ENCODE measurements at places on chromosomes 12 and 14. TPM values are rescaled to one million over a fixed set of nuclear protein-coding genes. Genes with fewer than 3 reads are reported as not detected.
A peak's percentile ranks its signal among the peaks of the same experiment; 100 is the strongest.

ABHD4 gene
- total RNA-seq, result 34.2 TPM

STAB2 gene
- total RNA-seq, result 2.6 TPM

DNA sequence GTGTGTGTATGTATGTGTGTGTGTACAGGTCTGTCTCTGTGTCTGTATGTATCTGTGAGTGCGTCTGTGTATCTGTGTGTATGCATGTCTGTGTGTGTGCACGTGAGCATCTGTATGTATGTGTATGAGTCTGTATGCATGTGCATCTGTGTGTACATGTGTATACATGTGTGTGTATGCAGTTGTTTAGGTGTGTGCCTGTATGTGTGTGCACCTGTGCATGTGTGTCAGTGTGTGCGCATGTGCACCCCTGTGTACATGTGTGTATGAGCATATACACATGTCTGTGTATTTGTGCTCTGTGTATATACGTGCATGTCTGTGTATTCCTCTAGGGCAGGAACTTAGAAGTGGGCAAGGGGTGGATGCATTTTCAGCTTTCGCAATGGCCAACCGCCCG is 116.0 kb downstream of the TMEM132C start:
- no peaks in the 10 kb centered on the region for H3K4me1 ChIP-seq
- H3K36me3 ChIP-seq, result no peaks in the 10 kb centered on the region
- peaks cover 32% of the 10 kb centered on the region for H3K27me3 ChIP-seq
- no peak overlapping the region for H3K27ac ChIP-seq

DNA sequence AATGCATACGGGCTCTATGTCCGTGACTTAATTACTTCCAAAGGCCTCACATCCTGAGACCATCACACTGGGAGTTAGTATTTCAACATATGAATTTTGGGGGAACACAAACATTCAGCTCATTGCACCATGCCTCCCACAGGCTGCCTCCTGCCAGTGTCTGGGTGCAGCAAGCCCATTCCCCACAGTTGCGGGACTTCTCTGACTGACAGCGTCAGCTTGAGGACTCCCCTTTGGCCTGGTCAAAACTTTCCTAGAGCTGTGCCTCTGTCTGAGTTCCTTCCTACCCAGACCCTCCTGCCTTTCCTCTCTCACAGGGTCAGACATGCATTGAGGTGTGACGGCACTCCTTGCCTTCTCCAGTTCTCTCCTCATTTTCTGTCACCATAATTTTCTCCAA is 27.4 kb downstream of the PPP1R36 start:
- H3K4me1 ChIP-seq, result no peaks in the 10 kb centered on the region
- no peaks in the 10 kb centered on the region for H3K36me3 ChIP-seq
- H3K27ac ChIP-seq, result no peak overlapping the region
- H3K4me3 ChIP-seq, result no peak overlapping the region
- no peak for DNase-seq
- H3K27me3 ChIP-seq, result no peaks in the 10 kb centered on the region

ARMH4 gene
- total RNA-seq, result 2.3 TPM

IL26 gene
- not detected for total RNA-seq

C3AR1 gene
- 45.0 TPM for total RNA-seq

DNA sequence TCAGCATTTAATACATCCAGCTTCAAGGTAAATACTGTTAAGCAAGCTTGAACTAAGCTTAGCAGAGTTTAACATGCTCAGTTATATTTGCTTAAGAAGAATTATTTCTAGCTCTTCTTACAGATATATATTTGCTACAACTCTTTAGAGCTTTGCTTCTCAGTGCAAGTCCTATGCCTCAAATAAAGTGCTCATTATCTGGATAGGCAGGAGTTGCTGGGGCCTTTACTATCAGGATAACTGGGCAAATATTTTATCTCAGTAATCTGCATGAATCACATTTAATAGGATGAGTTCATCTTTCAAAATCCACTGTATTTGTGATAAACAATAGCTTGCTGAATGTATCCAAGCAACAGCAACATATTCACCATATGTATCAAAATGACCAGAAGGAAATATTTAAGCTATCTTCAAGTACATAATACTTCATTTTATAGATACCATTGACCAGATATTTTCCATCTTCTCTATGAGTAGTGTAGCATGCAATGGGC is 187.6 kb downstream of the NOVA1 start:
- H3K27ac ChIP-seq, result no peak overlapping the region
- no peaks in the 10 kb centered on the region for H3K36me3 ChIP-seq
- no peaks in the 10 kb centered on the region for H3K4me1 ChIP-seq
- no peak for DNase-seq
- H3K4me3 ChIP-seq, result no peak overlapping the region

DNA sequence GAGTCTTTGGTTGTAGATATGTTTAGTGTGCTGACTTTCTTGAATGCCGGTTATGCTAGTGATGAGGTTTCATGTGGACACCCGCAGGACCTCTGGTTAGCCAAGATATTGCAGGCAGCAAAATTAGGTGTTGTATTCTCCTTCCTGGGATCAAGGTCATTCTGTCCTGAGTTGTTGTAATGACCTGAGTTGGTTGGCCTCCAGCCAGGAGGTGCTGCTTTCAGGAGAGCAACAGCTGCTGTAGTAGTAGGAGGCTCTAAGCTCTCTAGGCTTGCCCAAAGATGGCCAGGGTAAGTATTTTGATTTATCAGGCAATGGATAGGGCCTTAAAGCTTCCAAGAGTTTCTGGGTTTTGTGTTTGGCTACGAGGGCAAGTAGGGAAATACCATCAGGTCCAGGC is 56.0 kb upstream of the BDKRB2 start:
- no peaks in the 10 kb centered on the region for H3K36me3 ChIP-seq
- no peaks in the 10 kb centered on the region for H3K4me1 ChIP-seq

BICDL1 gene
- 20.6 TPM for total RNA-seq

DNA sequence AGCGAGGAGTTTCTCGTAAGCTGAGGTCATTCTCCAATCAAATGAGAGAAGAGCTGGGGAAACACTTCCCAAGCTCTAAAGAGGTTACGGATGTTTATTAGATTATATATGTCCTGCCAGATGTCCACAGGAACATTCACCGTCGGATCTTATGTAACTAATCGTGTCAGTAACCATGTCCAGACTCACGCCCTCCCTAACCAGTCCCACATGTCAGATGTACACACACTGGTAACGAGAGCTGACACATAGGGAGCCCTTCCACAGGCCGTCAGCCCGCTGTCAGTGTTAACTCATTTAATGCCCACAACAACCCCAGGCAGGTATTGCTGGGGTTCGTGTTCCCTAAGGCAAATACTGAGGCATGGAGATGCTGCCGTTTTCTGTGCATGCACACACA is 223.7 kb upstream of the RTL1 start:
- H3K4me1 ChIP-seq, result no peaks in the 10 kb centered on the region
- no peak overlapping the region for H3K4me3 ChIP-seq
- H3K36me3 ChIP-seq, result no peaks in the 10 kb centered on the region
- no peak overlapping the region for H3K27ac ChIP-seq

GRCh38 chr14:65070471-65070976 is 31.8 kb downstream of the MAX start:
- no peak overlapping the region for H3K4me3 ChIP-seq
- peaks cover 19% of the 10 kb centered on the region for H3K4me1 ChIP-seq
- H3K27me3 ChIP-seq, result no peaks in the 10 kb centered on the region
- DNase-seq, result peak; percentile 71
- H3K27ac ChIP-seq, result no peak overlapping the region
- H3K36me3 ChIP-seq, result peaks cover 47% of the 10 kb centered on the region

DNA sequence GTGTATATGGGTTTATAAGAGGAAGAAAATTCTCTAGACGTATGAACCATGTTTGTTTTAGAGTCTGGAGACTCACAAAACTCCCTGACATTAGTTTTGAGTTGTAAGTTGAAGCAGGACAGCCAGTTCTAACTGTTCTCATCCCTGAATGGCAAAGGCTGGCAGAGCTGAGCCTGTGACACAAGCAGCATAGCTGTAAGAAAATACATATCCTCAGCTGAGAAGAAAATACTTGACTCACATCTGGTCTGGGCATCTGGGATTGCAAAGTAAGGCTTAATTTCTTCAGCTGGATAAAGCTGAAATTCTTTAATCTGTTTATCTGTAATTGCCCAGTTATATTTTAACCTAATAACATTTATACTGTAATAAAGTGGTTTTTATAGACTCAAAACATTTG is 156.3 kb downstream of the PELI2 start:
- DNase-seq, result no peak
- no peaks in the 10 kb centered on the region for H3K4me1 ChIP-seq
- no peak overlapping the region for H3K27ac ChIP-seq
- no peaks in the 10 kb centered on the region for H3K27me3 ChIP-seq
- H3K36me3 ChIP-seq, result no peaks in the 10 kb centered on the region
- H3K4me3 ChIP-seq, result no peak overlapping the region

GRCh38 chr14:97491697-97492096 is 694.5 kb downstream of the VRK1 start:
- no peak for DNase-seq
- no peak overlapping the region for H3K4me3 ChIP-seq
- H3K27ac ChIP-seq, result no peak overlapping the region
- H3K4me1 ChIP-seq, result no peaks in the 10 kb centered on the region

DNA sequence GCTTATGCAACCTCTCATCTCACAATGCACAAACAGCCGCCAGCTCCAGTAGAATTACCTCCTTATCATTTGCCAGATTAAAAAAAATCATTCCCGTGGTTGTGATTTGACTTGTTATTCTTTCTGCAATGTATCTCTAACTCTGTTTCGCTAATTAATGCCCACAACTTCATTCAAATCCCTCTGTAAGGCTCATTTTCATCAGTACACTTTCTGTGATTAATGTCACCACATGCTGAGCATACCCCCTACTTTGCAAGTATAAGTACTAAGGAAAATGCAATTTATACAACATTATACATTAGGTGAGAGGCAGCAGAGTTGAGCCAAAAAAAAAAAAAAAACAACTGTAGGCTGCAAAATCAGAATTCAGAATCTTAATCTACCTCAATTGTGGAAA is 166.0 kb downstream of the FSCB start:
- DNase-seq, result no peak
- H3K27me3 ChIP-seq, result no peaks in the 10 kb centered on the region
- H3K27ac ChIP-seq, result no peak overlapping the region
- H3K4me1 ChIP-seq, result no peaks in the 10 kb centered on the region
- no peak overlapping the region for H3K4me3 ChIP-seq

- H3K4me3 ChIP-seq, result no peak overlapping the region
- H3K27ac ChIP-seq, result no peak overlapping the region
- no peaks in the 10 kb centered on the region for H3K36me3 ChIP-seq
These were observed 105.1 kb downstream of the RPS29 start for GRCh38 chr14:49480979-49481498.

- H3K36me3 ChIP-seq, result no peaks in the 10 kb centered on the region
- no peaks in the 10 kb centered on the region for H3K27me3 ChIP-seq
These were observed 65.2 kb upstream of the DIO3 start for GRCh38 chr14:101495827-101496775.

- no peak overlapping the region for H3K27ac ChIP-seq
- no peaks in the 10 kb centered on the region for H3K27me3 ChIP-seq
- no peak for DNase-seq
- no peaks in the 10 kb centered on the region for H3K36me3 ChIP-seq
These were observed 266.6 kb upstream of the FAR2 start for GRCh38 chr12:28882444-28882843.

DNA sequence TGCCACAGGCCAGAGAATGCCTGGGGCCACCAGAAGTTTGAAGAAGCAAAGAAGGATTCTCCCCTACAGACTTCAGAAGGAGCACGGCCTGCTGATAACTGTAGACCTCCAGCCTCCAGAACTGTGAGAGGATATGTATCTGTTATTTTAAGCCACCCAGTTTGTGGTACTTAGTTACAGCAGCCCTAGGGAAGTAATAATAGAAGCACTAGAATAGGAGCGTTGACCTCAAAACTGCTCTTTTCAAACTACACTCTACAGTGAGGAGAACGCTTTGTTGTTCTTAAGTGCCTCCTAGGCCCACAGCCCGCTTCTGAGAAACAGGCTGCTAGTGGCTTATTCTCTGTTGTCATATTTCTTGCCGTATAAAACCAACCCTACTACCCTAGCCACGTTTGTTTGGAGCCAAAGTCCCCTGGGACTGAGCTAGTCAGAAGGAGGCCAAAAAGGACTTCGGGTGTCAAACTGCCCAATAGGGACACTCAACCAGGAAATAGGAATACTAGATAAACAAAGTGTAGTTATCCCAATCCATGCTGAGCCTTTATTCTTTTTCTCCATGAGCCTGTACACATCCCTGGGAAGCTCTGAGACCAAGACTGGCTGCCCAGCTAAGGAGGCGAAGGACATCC is 38.5 kb upstream of the FRS2 start:
- H3K36me3 ChIP-seq, result no peaks in the 10 kb centered on the region
- H3K27me3 ChIP-seq, result no peaks in the 10 kb centered on the region
- peaks cover 5% of the 10 kb centered on the region for H3K4me1 ChIP-seq
- no peak for DNase-seq
- H3K27ac ChIP-seq, result no peak overlapping the region

ERBB3 gene
- 60.7 TPM for total RNA-seq

DNA sequence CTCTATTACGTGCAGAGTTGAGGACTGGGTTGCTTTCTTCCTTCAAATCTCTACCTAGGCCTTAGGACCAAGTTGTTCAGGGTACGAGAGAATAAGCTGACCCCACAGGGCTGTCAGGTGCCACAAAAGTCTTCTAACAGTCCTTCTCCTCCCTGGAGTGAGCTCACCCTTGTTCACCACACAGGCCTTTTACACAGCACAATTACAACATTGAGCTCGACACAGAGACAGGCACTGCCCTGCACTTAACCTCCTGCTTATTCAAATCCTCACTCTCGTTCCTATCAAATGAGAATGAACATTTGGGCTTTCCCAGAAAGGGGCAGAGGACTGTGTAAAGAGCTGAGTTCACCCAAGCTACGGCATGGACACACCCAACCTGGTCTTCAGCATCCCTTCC is 2.4 kb downstream of the GALNT6 start:
- H3K27ac ChIP-seq, result no peak overlapping the region
- peaks cover 8% of the 10 kb centered on the region for H3K4me1 ChIP-seq
- no peaks in the 10 kb centered on the region for H3K36me3 ChIP-seq
- no peaks in the 10 kb centered on the region for H3K27me3 ChIP-seq
- no peak overlapping the region for H3K4me3 ChIP-seq

RAB3IP gene
- total RNA-seq, result 29.6 TPM

C12orf54 gene
- not detected for total RNA-seq

DNA sequence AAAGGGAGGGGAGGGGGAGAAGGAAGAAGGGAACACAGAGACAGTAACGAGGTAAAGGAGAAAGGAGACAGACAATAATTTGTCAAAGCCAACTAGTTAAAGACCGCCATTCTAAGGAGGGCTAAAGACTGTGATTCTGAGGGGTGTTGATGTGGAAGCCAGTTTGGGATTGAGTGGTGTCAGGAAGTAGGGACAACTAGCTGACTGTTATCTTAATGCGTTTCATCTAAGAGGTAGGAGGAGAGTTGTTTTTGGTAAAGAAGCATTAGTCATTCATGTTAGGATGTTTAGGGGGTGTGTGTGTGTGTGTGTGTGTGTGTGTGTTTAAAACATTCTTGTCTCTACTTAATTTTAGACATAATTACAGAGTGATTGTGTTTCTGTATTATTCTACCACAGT is 95.0 kb downstream of the INSM2 start:
- H3K27me3 ChIP-seq, result no peaks in the 10 kb centered on the region
- H3K4me3 ChIP-seq, result no peak overlapping the region
- no peak for DNase-seq

Data from upper lobe of right lung (tissue), 1 donor.